T-cell (primary cell): ENCODE measurements at places on chromosomes 5 and 9.

GRCh38 chr9:4762886-4763541 lies 22.0 kb upstream of the AK3 start:
- DNase-seq: no peak

DNA sequence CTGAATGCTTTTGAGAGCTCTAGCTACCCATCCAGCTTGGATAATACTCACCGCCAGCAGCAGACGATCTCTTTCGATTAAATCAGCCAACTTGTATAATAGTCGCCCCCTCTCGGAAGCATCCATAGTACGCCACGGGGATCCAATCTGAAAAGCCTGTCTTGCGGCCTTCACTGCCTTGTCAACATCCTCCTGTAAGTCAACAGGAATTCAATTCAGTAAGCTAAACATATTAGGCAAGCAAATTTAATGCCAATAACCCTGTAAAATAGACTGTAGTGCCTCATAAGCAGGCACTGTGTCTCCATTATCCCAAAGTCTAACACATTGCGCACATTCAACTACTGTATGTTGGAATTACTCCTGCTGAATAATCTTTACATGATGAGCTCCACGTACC lies 22.0 kb downstream of the ALDH1A1 start:
- DNase-seq: no peak

DNA sequence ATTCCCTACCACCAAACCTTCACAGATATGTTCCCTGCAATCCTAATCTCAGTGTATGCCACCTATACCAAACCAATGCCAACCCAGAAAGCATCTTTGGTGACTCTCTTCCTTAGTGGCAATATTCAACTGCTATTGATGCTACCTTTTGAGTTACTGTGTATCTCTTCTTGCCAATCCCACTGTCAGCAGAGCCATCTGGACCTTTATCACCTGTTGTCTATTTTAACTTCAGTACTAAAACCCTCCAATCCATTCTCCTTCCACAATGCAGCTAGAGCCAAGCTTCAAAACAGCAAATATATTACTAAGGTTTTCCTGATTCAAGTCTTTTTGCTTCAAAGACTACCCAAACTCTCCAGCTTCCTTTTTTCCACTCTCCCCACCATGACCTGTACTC lies 777.2 kb upstream of the DMAC1 start:
- DNase-seq: no peak

GRCh38 chr5:20223451-20223850 lies 235.5 kb upstream of the CDH18 start:
- DNase-seq: no peak

GRCh38 chr5:136802383-136802782 lies 437.0 kb upstream of the TRPC7 start:
- DNase-seq: no peak

- no peak for DNase-seq
These were observed 323.8 kb upstream of the ARRDC3 start for GRCh38 chr5:91706785-91707520.

DNA sequence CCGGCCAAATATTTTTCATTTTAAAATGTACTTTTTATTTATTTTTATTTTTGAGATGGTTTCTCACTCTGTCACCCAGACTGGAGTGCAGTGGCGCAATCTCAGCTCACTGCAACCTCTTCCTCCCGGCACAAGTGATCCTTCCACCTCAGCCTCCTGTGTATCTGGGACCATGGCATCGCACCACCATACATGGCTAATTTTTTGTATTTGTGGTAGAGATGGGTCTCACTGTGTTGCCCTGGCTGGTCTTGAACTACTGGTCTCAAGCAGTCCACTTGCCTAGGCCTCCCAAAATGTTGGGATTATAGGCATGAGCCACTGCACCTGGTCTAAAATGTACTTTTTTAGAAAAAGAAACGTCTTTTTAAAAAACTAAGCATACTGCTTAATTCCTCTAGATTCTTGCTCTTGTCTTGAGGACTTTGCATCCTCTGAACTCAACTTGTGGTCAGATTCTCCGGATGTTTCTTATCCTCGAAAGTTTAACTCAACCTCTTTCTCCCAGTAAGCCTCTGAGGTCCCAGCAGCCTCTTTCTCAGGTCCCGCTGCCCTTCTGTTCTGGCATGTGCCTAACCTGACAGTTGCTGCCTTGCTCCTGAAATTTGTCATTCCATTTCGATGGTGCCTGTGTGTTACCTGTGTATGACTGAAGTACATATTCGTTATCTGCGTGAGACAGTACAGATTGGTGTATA lies 63.0 kb downstream of the TRIO start:
- DNase-seq: no peak

- no peak for DNase-seq
These were observed 17.0 kb downstream of the BICD2 start for GRCh38 chr9:92747459-92748232.

- DNase-seq: no peak
These were observed 1.1 kb downstream of the ARL15 start for GRCh38 chr5:54309276-54309675.

- DNase-seq: no peak
These were observed 19.2 kb downstream of the OBP2B start for GRCh38 chr9:133189826-133190225.
